WTC11 (cell line): ENCODE measurements at places on chromosomes 5 and 9. TPM values are rescaled to one million over a fixed set of nuclear protein-coding genes. Genes with fewer than 3 reads are reported as not detected.

TMEM252 gene
- not detected in 3 replicates for total RNA-seq

GRCh38 chr5:100828071-100828897, 74.8 kb downstream of the ST8SIA4 start:
- H3K4me3 ChIP-seq: no peak overlapping the region
- no peaks in the 10 kb centered on the region for H3K27me3 ChIP-seq
- peak overlapping the region; percentile 50; the same call in 1 of the 2 replicates for H3K27ac ChIP-seq
- H3K36me3 ChIP-seq: no peaks in the 10 kb centered on the region
- DNase-seq: no peak
- H3K4me1 ChIP-seq: peaks cover 32% of the 10 kb centered on the region

DNA sequence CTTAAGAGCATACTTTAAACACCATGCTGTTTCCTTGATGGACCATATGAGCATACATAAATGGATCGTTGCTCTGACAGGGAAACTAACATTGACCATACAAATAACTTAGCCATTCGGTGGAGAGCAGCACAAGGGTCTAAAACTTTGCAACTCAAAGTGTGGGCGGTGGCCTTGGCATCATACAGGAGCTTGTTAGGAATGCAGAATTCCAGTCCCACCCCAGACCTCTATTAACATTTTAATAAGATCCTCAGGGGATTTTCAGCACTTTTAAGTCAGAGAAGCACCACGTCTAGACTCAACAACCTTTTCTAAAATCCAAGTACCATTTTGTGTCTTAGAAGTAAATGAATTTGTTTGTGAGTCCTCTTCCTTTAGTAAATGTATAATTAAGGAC, 260.9 kb downstream of the EBF1 start:
- no peak overlapping the region for H3K27ac ChIP-seq
- H3K27me3 ChIP-seq: no peaks in the 10 kb centered on the region
- no peaks in the 10 kb centered on the region for H3K36me3 ChIP-seq
- H3K4me1 ChIP-seq: peaks cover 32% of the 10 kb centered on the region

- no peak overlapping the region for H3K27ac ChIP-seq
- H3K36me3 ChIP-seq: peaks cover 5% of the 10 kb centered on the region; the same call in 1 of the 2 replicates
- peak overlapping the region; percentile 81 for H3K4me3 ChIP-seq
- H3K4me1 ChIP-seq: peaks cover 33% of the 10 kb centered on the region
- DNase-seq: peak; percentile 94
- peaks cover 54% of the 10 kb centered on the region for H3K27me3 ChIP-seq
Measured at GRCh38 chr5:53381-54174, 38.4 kb upstream of the PLEKHG4B start.

DNA sequence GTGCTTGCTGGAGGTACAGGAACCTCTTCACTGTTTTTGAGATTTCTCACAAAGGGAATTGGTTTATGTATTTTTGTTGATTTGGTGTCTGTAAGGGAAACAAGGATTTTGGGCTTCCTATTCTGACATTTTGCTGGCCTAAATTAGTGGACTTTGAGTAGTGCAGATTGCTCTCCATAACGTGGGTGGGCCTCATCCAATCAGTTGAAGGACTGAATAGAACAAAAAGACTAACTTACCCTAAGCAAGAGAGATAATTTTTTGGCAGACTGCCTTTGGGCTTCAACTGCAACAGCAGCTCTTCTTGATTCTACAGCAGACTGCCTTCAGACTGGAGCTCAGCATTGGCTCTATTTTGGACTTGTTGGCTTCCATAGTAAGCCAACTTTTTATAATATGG, 93.2 kb downstream of the MSX2 start:
- DNase-seq: no peak
- H3K27ac ChIP-seq: no peak overlapping the region
- H3K36me3 ChIP-seq: peaks cover 2% of the 10 kb centered on the region; the same call in 1 of the 2 replicates
- no peaks in the 10 kb centered on the region for H3K4me1 ChIP-seq
- no peaks in the 10 kb centered on the region; the same call in 1 of the 2 replicates for H3K27me3 ChIP-seq

GRCh38 chr5:74762599-74762998, 4.3 kb downstream of the GFM2 start:
- H3K4me3 ChIP-seq: no peak overlapping the region
- DNase-seq: no peak
- no peaks in the 10 kb centered on the region for H3K27me3 ChIP-seq
- H3K36me3 ChIP-seq: peaks cover 16% of the 10 kb centered on the region
- no peak overlapping the region for H3K27ac ChIP-seq
- H3K4me1 ChIP-seq: peaks cover 10% of the 10 kb centered on the region

SLC25A48 gene
- total RNA-seq: 0.76 to 1.1 TPM (median 1.1 TPM) in 3 replicates

DNA sequence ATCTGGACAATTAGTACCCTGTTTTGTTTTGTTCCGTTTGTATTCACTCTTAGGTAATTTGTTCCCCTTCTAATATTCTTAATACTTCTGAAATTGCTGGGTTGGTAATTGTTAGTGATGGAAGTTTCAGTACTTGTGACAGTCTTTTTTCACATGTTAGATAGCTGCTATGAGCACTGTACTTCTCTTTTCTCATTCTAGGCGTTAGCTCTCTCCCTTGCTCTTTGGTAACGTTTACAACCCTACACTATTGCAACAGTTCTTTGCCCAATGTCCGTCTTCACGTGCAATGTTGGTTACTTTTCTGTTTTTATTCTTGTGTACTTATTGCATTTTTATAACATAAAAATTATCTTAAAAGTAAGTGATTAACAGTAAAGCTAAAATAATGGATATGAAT, 1509.0 kb downstream of the MAT2B start:
- H3K4me3 ChIP-seq: no peak overlapping the region
- no peaks in the 10 kb centered on the region for H3K27me3 ChIP-seq
- no peaks in the 10 kb centered on the region for H3K4me1 ChIP-seq
- no peak for DNase-seq
- H3K36me3 ChIP-seq: no peaks in the 10 kb centered on the region
